Cardiac atrium fibroblast (primary cell): ENCODE measurements at places on chromosomes 16 and 17. TPM values are rescaled to one million over a fixed set of nuclear protein-coding genes. Genes with fewer than 3 reads are reported as not detected.

The OR1F1 gene
- not detected in 2 replicates for total RNA-seq

The KRT23 gene
- total RNA-seq, result not detected in 2 replicates

The CKLF gene
- 45.5 and 65.1 TPM in 2 replicates for total RNA-seq

The PRRT2 gene
- total RNA-seq, result 0.16 TPM in 1 of 2 replicates, not detected in the other

The ABCC11 gene
- not detected in 2 replicates for total RNA-seq

The SLC35G6 gene
- total RNA-seq, result not detected in 2 replicates

The TMEM238L gene
- not detected in 2 replicates for total RNA-seq

The MPP2 gene
- total RNA-seq, result 5.2 and 10.3 TPM in 2 replicates

The LONP2 gene
- total RNA-seq, result 28.2 and 40.0 TPM in 2 replicates

The PHAF1 gene
- 11.6 and 13.3 TPM in 2 replicates for total RNA-seq

The KRT32 gene
- total RNA-seq, result not detected in 2 replicates

The CFAP20 gene
- total RNA-seq, result 53.4 and 61.9 TPM in 2 replicates

The BPTF gene
- total RNA-seq, result 23.8 and 38.6 TPM in 2 replicates

The METTL9 gene
- total RNA-seq, result 115 and 123 TPM in 2 replicates

The UNC119 gene
- total RNA-seq, result 33.5 and 43.7 TPM in 2 replicates

The KRTAP4-4 gene
- total RNA-seq, result not detected in 2 replicates
